ENCODE measurements at places on chromosomes 7 and 10. TPM values are rescaled to one million over a fixed set of nuclear protein-coding genes. Genes with fewer than 3 reads are reported as not detected.
A peak's percentile ranks its signal among the peaks of the same experiment; 100 is the strongest.

GRCh38 chr10:43061760-43062159, 15.1 kb upstream of the RET start:
- DNase-seq: no peak

DNA sequence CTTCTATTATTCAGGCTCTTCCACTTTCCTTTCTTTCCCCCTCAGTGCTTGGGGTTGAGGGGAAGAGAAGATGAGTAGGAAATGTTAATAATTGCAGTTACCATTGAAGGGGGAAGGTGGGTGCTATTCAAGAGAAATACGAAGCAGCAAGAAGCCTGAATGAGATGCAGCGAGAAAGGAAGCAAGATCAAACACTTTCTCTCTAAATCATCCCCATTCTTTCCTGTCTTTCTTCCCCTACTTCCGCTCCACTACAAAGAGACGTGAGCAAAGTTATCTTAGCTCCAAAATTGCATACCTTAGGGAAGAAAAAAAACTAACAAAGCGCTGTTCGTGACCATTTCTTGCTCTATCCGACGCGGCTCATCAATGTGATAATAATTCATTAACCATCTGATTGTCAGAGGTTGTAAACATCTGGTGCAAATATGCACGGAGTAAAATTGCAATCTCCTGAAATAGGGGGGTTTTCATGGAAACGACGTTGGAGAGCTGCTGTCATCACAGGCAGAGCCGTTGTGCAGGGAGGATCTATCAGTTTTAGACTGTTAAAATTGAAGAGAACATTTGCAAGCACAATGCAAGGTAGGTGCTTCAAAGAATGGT, 15.2 kb upstream of the PARD3 start:
- DNase-seq: no peak

DNA sequence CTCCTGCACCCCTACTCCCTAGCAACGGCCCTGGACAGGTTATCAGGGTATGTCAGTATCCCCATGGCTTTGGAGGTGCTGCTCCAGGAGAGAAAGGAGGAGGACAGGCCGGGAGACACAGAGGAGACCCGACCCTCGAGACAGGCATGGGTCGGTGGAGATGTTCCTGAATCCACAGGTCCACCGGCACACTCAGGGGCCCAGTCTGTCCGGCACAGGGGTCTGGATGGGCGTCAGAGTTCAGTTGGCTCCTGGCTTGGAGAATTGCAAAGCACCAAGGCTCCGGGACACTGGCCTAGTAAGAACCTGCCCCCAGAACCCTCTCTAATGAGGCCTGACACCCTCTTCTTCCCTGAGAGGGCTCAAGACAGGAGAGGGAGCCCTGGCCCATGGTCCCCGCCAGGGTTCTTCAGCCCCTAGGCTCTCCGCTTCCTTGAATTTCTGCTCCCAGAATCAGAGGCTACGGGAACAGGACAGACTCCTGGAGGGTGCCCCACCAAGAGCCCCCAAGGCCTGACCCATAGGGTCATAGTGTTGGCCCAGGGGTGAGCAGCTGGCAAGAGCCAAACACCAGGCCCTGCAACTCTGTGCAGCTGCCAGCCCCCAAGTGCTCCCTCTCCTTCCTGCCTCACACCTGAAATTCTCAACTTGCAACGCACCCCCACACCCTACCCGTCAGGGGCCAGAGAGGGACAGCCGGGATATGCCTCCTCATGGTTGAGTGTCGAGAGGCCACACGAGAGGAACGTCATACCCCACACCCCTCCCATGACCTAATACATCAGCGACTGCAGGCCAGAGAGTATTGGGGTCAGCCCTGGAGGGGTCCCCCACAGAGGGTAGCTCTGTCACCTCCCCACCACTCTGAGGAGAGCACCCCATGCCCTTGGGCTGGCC, 5.5 kb upstream of the IRF5 start:
- peak; percentile 36 for DNase-seq

DNA sequence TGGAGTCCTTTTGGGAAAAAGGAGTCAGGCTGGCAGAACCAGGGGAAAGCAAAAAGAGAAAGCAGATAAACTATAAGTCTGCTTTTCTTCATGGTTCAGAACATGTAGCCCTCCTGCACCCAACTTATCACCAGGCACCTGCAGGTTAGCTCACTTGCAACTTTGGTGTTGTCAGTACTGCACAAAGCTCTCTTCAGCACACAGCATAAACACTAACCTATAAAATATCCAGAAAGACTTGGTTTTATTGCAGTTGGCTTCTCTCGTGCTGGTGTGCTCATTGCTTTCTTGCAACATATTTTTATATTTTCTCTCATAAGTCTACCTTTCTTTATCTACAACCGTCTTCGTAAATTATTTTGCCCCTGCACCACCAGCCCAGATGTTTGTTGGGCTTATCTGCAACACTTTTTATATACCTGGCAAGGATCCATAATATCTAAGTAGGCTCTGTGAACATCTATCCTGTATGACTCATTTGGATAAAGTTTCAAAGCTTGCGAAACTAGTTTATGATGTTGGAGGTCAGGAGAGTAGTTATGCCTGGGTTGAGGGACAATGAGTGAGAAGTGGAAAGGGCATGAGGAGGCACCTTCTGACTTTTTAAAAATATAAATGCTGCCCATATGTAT, 164.6 kb downstream of the ANKRD30A start:
- no peak for DNase-seq

DNA sequence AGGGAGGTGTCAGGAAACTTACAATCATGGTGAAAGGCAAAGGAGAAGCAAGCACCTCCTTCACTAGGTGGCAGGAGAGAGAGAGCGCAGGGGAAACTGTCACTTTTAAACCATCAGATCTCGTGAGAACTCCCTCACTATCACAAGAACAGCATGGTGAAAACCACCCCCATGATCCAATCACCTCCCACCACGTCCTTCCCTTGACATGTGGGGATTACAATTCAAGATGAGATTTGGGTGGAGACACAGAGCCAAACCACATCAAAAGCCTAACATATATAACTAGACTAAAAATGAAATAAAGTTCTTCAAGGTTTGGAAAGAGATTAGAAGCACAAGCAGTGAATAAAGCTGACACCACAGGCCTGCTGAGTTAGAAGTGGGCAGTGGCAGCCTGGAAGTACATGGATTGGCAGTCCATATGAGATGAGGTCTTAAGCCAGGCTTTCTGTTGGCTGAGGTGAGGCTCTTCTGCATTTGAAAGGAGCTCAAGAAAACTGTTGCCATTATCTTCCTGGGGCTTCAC, 96.4 kb upstream of the MDFIC start:
- peak; percentile 88 for DNase-seq

GRCh38 chr7:17126413-17127268, 171.8 kb upstream of the AHR start:
- no peak for DNase-seq

PTPRN2 gene
- total RNA-seq: 0.55 TPM

ANKRD2 gene
- total RNA-seq: not detected

Measured in endodermal cell (in vitro differentiated cells).